ENCODE measurements at places on chromosomes 12 and 14.

- DNase-seq = no peak
Observed at GRCh38 chr14:85529803-85530574, at the start of gene FLRT2. FLRT2 (plus strand) TSS chr14:85530144; CDS start chr14:85621515, 91,371 bp downstream.

- DNase-seq = no peak
Observed at GRCh38 chr14:39739796-39740195, 307.6 kb upstream of the FBXO33 start.

DNA sequence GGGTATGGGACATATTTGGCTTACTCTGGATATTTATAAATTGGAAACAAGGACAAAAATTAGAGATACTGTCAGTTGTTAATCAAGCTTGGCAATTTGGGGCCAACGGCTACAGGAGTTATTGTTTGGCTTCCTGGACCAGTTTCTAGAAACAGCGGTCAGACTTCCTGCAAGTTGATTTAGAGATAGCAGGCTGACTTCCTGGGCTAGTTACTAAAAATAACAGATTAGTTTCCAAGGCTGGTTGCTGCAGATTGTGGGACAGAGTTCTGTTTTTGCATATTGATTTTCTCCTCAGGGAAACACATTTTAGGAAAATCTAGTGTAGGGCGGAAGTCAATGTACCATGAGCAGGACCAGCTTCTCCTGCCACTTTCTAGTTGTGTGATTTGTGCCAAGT, 144.0 kb upstream of the TMPO start:
- DNase-seq = no peak

DNA sequence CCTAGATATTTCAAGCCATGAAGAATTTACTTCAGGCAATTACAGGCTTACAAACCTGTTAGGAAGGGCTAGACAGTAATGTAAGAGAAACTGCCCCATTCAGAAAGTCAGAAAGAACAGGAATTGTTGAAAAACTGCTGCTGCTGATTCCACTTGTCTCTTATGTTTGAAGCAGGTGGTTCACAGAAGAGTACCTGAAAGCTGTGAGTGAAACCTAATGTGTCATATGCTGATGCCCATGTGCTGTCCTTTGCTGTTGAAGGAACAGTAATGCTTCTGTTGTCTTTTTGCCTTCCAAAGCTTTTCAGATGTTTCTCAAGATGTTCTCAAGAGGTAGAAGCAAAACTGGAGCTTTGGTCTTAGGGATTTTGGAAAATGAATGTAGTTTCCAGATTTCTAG, 39.0 kb downstream of the MNAT1 start:
- DNase-seq = no peak

GRCh38 chr12:79183926-79184325, 319.4 kb downstream of the SYT1 start:
- DNase-seq = no peak

DNA sequence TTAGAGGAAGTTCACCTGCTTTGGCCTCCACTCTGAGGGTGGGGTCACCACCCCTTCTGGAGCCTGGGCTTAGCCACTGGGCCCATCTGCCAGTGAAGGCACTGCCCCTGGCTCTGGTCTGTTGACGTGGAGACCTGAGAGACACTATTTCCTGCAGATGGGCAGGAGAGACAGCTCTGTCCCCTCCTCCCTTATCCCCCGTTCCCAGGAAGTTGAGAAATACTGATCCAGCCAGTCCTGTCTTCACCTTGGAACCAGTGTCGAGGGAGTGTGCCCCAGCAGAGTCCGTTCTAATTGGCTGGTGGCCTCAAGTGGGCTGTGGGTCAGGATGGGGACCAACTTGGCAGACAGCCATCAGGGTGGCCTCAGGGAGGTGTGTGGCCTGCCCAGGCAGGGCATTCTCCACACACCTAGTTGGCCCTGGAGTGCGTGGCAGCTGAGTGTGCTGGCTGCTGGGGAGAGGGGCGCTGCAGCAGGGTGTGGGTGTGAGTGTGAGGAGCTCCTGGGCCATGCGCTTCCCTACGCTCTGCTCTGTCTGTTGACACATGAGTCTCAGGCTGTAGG, 25.4 kb downstream of the CLSTN3 start:
- no peak for DNase-seq

DNA sequence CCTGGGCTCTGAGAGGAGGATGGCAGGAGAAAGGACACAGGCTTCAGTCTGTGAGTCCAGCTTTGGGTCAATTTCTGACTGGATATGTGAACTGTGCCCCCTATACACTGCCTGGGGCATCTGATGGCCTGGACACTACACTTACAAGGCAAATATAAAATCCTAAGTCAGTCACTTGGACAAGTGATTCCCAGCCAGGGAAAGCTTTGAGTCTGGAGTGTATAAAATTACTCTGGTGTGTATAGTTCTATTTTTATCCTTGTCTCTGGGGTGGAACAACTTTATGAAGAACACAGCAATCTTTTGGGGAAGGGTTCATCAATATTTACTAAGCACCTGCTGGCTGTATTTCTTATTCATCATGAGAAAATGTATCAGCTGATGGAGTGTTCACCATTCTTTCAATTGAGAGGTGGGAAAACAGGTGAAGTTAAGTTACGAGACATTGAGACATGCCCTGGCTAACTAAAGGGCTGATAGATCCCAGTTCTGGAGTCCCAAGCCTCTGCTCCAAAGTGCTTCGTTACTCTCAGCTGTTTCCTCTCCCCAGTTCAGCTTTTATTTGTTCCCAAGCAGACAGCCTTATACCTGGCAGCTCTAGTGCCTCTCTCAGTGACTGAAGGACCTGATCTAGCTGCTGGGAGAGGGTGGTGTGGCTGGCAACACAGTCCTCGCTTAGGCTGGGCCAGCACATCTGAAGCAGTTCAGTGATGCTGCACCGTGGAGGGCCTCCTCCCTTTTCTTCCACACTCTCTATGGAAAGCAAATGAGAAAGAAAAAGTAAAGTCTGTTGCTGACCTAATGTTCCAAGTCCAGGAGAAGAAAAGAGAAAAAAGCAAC, 30.9 kb downstream of the ZFYVE26 start:
- no peak for DNase-seq

GRCh38 chr12:1185460-1186182, 194.6 kb downstream of the ERC1 start:
- no peak for DNase-seq

DNA sequence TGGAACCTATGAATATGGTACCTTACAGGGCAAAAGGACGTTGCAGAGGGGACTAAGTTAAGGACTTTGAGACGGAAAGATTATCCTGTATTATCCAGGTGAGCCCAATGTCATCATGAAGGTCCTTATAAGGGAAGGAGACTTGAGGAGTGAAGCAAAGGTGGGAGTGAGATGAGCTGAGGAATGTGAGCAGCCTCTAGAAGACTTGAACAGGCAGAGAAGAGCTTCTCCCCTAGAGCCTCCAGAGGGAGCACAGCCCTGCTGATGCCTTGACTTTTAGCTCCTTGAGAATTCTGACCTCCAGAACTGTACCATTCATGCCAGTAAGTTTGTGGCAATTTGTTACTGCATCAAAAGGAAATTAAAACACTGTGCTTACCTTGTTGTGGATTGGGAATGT, 41.8 kb upstream of the DCD start:
- no peak for DNase-seq

- DNase-seq = no peak
Observed at GRCh38 chr12:1820896-1821291, 529 bp downstream of the LRTM2 start.

GRCh38 chr14:92847278-92847677, 53.2 kb downstream of the GOLGA5 start:
- DNase-seq = no peak

- DNase-seq = no peak
Observed at GRCh38 chr12:91219511-91219910, 36.9 kb upstream of the DCN start.

DNA sequence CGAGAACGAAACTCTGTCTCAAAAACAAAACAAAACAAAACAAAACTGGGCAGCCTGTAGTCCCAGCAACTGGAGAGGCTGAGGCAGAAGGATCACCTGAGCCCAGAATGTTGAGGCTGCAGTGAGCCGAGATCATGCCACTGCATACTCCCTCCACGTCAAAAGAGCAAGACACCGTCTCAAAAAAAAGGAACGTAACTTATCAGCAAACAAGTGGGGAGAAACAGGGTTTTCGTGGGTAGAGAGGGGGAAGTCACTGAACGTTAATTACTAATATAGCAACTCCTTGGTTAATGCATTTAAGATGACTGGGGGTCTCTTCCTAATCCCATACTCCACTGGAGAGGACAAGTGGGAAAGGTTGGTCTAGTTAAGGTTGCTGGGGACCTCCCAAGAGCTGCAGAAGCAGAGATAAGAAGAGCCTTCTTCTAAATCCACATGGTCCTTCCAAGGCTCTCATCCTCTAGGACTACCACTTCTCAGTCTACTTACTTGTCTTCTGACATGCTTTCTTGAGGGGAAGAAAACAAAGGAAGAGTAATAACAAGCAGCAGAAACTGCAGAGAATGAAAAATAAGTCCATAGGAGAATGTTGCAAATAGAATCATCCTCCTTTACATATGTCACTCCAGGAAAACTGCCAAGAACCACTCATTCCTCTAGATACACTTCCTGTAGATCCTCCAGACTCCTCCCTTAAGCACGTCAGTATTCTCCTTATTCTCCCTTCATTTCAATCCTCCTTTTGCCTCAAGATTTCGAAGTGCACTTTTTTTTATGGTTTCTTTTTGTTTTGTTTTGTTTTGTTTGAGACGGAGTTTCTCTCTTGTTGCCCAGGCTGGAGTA, 5.8 kb downstream of the NUMB start:
- no peak for DNase-seq

GRCh38 chr14:73834261-73834625, 17.4 kb upstream of the PTGR2 start:
- DNase-seq = no peak

DNA sequence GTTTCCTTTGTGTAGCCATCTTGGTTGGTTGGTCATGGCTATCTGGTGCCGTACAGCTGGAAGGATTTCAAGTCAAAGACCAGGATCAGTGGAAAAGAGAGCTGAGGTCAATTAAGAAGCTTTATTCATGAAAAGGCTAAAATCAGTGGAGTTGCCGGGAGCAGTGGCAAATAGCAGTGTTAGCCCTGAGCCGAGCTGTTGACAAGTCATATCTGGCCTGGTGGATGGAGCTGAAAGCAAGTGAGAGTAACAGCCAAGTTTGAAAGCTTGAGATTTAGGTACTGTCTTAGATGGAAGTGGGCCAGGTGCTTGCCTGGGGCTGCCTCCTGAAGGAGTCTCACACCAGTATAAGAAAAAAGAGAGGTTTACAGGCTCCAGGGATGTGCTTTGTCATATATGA, 9.0 kb downstream of the BATF start:
- DNase-seq = no peak

- no peak for DNase-seq
Observed at GRCh38 chr12:6553051-6553868, 2.6 kb downstream of the IFFO1 start.

DNA sequence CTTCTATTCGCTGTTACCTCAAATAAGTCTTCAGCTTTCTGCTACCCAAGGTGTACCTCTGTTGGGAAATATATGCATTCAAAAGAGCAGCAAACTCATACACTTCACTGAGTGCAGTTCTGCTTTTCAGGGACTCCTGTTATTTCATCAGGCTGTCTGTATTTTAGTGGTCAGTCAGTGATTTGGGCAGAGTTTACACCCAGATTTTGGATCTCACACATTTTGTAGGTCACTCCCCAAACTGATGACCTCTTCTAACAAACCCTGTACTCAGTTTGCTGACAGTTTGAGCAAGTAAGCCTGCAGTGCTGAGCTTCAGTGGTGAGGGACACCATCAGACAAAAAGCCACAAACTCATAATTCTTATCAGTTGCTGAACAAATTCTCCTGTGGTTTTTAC, 8.2 kb upstream of the WASHC4 start:
- no peak for DNase-seq

GRCh38 chr14:73365727-73366126, 92.6 kb downstream of the NUMB start:
- no peak for DNase-seq

GRCh38 chr12:124538194-124539082, 29.0 kb downstream of the NCOR2 start:
- no peak for DNase-seq

- no peak for DNase-seq
Observed at GRCh38 chr14:75301666-75302325, 23.2 kb downstream of the FOS start.

DNA sequence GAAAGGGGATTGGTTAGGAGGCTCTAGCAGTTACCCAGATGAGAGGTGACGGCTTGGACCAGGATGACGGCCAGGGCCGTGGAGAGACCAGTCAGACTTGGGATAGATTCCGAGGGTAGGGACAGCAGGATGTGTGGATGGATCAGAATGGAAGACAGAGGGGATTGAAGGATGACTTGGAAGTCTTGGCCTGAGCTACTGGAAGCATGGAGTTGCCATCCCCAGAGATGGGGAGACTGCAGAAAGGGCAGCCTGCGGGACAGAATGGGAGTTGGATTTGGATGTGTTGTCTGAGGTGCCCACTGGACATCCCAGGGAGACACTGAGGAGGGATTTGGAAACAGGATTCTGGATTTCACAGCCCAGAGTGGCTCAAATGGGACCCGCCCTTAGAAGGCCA, 102.3 kb downstream of the CALM1 start:
- no peak for DNase-seq

- no peak for DNase-seq
Observed at GRCh38 chr12:12812174-12812573, 972 bp upstream of the DDX47 start.

DNA sequence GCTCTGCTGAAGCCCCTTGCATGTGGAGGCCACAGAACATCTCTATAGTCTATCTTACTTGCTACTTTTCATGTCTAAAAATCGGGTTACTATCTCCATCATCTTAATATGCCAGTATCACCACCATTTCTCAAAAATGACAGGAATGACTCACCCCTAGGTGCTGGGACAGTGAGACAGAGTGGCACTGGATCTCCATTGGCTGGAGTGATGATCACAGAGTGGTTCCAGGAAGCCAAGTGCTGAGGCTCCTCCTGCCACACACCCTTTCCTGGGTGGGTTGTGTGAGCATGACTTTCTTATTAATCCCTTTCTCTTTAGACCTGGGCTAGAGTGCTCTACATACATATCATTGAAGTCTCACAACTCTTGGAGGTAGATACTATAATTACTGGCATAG, 3.3 kb upstream of the ASCL1 start:
- DNase-seq = no peak

DNA sequence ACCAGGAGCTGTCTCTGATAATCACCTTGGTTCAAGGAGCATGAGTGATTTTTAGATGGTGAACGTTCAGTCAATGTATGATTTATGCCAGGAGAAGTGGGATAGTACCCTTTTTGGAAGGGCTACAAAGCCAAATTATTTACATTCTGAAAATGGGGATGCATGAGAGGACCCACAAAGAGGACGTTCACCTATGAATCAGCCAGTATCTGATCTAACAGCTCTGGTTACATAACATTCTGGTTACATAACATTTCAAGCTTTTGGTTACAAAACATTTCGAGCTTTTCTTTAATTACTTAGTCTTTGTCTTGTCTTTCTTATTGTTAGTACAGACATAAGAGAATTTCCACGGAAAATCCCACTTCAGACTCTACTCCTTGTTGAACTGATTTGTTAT, 68.8 kb downstream of the SLCO1A2 start:
- no peak for DNase-seq

GRCh38 chr12:42760550-42760949, 171.0 kb upstream of the PRICKLE1 start:
- DNase-seq = no peak

GRCh38 chr14:99280852-99281251, 8.9 kb upstream of the BCL11B start:
- DNase-seq = no peak

GRCh38 chr14:76904740-76905569, 78.7 kb downstream of the LRRC74A start:
- DNase-seq = peak; percentile 65
